ENCODE measurements at places on chromosomes 12 and 14. TPM values are rescaled to one million over a fixed set of nuclear protein-coding genes. Genes with fewer than 3 reads are reported as not detected.

Gene FIGNL2
- total RNA-seq, result 0.33 TPM

Gene RNASE3
- not detected for total RNA-seq

Gene VDR
- 0.42 TPM for total RNA-seq

Gene FBXL14
- 5.1 TPM for total RNA-seq

Gene LMNTD1
- total RNA-seq, result not detected

Gene GAS2L3
- 3.3 TPM for total RNA-seq

Gene TAS2R9
- total RNA-seq, result not detected

Gene RPL10L
- total RNA-seq, result not detected

Gene CLEC4D
- total RNA-seq, result 0.51 TPM

Gene KIF5A
- not detected for total RNA-seq

Gene KRT6A
- total RNA-seq, result not detected

Gene KLRF1
- total RNA-seq, result 1.5 TPM

Gene B4GALNT3
- 0.09 TPM for total RNA-seq

Gene SLC7A7
- 14.3 TPM for total RNA-seq

Gene PLBD2
- 21.5 TPM for total RNA-seq

Gene DHRS7
- 180 TPM for total RNA-seq

Gene LPAR5
- total RNA-seq, result 2.0 TPM

Data from liver (tissue), 10 donors.